ENCODE measurements at places on chromosomes 5 and 9.

DNA sequence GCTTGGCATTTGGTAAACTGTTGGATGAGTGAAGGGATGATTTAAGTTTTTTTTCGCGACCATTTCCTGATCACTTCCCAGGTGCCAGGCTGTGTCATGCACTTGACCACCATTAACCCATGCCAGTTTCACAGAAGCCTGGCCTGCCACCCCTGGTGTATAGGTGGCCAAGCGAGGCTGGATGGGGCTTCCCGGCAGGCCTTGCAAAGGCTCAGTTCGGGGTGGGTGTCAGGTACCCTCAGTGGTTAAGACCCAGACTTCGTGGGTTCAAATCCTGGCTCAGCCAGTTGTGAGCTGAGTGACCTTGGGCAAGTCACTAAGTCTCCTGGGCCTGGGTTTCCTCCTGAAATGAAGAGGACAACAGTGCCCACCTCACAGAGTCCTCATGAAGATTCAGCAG, 2.3 kb downstream of the MED22 start:
- DNase-seq, result no peak

- DNase-seq, result no peak
Measured at GRCh38 chr5:59264013-59264412, 629.5 kb downstream of the PDE4D start.

GRCh38 chr5:122844910-122845228, 544 bp upstream of the SNX24 start:
- no peak for DNase-seq

DNA sequence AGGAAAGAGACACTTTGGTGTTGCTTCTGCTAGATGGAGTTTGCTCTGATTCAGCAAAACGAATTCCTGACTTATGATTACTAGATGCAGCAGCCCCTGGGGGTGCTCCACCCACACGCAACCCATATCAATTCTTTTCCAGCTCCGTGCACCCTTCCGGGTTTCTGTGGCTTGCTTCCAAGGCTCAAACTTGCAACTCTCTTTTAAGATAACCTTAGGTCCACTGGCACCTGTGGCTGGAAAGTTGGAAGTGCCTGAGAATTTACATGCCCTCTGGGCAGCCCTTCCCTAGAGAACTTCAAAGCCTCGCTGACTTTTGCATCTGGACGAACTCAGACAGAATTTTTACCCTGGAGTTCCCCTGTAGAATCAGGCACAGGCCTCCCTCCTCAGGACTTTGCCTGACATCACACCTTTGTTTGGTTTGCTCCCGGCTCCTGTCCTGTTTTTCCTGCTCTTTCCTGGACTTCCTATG, 224.9 kb downstream of the SNX18 start:
- DNase-seq, result no peak

DNA sequence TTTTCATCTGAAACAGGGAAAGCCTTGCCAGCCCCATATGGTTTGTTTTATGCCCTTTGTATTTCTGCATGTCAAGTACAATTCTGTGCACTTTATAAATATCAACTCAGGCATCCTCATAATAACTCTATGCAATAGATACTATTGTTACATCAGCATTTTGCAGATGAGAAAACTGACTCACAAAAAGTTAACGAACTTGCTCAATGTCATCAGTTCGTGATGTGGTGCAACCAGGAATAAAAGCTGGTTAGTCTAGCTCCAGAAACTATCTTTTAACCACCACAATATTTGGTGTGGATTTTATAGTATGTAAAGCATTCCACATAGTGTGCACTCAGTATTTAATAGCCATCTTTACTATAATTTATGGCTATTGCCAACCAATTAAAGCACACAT, 134.9 kb downstream of the MRPS30 start:
- no peak for DNase-seq

GRCh38 chr5:10588779-10589447, 25.0 kb downstream of the ANKRD33B start:
- no peak for DNase-seq

DNA sequence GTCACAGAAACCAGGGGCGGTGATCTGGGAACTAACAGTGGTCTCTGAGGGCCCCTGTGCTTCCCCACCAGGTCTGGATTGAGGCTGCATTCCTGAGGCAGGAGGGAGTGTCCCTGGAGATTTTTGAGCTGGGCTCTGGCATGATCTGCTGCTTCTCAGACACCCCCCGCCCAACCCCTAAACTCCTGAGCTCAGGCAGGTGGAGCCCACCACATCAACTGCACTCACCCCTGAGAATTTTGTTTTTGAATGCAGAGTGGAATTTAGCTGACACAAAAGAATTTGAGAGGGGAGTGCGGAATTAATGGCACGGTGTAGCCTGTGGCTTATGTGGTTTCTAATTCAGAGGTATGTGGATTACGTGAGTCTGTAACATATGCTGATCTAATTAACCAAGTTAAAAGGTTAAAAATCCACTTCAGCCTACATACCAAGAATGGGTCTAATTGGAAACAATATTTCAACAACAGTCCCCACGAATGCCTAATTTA, 23.9 kb upstream of the CTSL start:
- DNase-seq, result no peak

DNA sequence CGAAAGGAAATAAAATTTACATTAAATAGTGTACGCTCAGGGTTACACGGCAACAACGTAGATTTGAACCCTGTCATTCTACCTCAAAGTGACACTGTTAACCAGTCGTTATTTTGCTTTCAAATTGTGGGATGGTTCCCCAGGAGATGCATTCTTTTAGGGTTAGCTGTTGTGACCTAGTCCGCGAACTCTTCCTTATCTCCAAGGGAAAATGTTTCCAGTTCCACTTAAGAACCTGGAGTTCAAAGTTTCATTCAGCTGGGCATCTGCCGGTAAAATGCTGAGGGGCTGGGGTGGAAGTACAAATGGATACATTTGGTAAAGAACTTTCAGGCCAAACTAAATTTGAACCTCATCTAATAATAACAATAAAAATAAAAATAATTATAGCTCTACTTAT, 264.6 kb downstream of the NR3C1 start:
- no peak for DNase-seq

DNA sequence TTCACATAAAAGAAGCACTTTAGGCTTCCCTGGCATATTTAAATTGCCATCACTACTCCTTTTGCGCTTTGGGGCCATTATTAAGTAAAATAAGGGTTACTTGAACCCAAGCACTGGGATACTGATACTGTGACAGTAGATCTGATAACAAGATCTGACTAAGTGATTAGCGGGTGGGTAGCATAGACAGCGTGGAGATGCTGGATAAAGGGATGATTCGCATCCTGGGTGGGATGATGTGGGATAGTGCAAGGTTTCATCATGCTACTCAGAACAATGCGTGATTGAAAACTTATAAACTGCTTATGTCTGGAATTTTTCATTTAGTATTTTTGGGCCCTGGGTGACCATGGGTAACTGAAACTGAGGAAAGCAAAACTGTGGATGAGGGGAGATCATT, 75.1 kb downstream of the PTTG1 start:
- no peak for DNase-seq

DNA sequence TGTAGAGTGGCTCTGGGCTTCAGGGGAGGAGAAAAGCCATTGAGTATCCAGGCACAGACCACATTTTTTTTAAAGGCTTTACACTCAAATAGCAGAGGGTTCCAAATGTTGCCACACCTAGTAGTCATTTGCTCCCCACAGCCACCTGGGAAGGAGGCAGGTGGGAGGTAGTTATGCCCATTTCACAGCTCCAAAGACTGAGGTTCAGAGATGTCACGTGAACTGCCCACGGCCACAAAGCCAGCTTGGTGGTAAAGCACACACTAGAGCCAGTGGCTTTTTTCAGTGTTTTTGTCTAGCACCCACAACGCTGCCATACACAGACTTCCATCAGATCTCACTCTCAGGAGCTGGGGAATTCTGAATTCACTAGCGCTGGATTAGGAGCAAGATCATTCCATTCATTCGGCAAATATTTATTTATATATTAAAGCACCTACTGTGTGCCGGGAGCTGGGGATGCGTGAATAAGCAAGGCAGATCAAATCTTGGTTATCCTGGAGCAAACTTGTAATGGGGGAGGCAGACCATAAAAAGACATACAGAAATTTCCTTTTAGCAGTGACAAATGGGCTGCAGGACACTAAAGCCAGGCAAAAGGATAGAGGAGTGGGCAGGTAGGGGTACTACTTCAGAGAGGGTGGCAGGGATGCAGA, 7.4 kb downstream of the WHRN start:
- DNase-seq, result no peak

GRCh38 chr5:135242866-135243555, 156.0 kb downstream of the MACROH2A1 start:
- no peak for DNase-seq

DNA sequence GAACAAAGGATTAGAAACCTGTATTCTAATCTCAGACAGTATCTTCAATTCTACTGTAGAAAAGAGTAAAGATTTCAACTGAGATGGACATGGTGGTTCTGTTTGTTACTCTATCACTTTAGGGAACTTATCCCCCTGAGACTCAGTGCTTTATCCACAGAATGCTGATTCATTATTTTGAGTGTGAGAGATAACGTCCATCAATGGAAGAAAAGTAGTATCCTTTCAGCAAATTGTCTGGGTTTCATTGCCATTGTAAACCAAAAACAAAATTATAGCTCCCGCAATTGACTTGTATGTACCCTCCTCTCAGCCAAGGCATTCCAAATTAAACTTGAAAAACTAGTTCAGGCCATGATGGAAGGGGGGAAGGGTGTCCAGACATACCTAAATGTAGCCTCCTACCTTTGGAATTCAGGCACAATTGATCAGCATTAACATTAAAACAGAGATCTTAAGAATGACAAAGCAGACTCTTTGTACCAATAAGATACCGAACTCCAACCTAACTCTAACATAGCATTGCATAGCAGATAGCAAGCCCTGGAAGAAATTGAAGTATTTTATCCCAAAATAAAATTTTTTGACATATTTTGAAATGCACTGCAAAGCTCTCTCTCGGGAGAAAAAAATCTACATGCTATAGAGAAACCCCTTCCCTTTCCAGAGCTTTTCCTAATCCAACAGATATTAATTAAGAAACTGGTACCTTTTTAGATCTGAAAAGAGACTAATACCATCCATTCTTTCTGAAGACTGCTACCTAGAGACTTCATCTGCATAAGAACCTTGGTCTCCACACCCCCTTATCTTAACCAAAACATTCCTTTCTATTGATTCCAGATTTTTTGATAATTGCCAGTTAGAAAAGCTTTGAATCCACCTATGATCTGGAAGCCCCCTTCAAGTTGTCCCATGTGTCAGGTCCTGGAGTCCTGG, 1055.7 kb downstream of the PTPRD start:
- no peak for DNase-seq

DNA sequence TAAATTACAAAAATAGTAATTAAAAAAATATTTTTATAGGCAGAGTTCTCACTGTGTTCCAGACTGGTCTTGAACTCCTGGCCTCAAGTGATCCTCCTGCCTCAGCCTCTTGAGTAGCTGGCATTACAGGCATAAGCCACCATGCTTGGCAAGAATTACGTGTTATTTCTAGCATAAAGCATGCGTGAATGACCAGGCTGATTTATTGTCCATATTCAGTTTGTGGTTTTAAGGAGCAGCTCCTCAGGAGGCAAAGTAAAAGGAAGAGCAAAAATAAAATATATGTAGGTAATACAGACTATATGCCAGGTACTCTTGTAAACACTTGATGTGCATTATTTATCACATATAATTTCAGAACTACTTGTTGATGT, 7.1 kb upstream of the CD180 start:
- no peak for DNase-seq

DNA sequence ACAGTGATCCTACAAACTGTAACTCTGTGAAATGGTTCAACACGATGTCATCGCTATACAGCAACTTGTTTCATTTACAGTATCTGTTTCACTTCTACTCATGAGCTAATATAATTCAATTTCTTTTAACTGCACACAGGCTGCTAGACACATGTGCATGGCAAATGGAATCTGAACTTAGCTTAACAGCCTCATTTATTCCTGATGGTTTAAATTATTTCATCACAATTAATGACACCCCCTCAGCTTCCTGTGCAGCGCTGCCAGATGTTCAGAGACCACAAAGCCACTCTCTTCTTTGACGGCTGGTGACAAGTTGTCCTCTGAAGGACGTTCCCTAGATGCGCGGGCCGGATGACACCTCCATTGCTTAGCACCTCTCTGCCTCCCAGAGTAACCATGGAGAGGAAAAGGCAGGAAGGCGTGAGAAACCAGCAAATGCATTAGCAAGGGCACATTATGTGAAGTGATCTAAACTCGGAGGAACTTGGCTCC, 191.1 kb downstream of the BNC2 start:
- DNase-seq, result no peak

- DNase-seq, result no peak
Measured at GRCh38 chr5:83559118-83559785, 87.7 kb downstream of the VCAN start.
